ENCODE measurements at places on chromosomes 1 and 21. TPM values are rescaled to one million over a fixed set of nuclear protein-coding genes. Genes with fewer than 3 reads are reported as not detected.

LAD1 gene
- total RNA-seq: 0.20 TPM

SLC6A17 gene
- total RNA-seq: 1.9 TPM

GBP6 gene
- not detected for total RNA-seq

TARDBP gene
- 119 TPM for total RNA-seq

ZMYND12 gene
- 1.1 TPM for total RNA-seq

CLEC20A gene
- total RNA-seq: 0.36 TPM

MYOM3 gene
- total RNA-seq: 0.27 TPM

LCE3E gene
- total RNA-seq: not detected

MFSD2A gene
- 2.4 TPM for total RNA-seq

PADI2 gene
- 1.3 TPM for total RNA-seq

SEMA6C gene
- total RNA-seq: 6.3 TPM

MTFR1L gene
- 69.7 TPM for total RNA-seq

CNKSR1 gene
- not detected for total RNA-seq

KRTAP21-2 gene
- not detected for total RNA-seq

ADAMTSL4 gene
- total RNA-seq: 7.1 TPM

CLCA1 gene
- not detected for total RNA-seq

S100B gene
- 0.62 TPM for total RNA-seq

CHI3L1 gene
- total RNA-seq: not detected

CFHR1 gene
- not detected for total RNA-seq

GFI1 gene
- 0.15 TPM for total RNA-seq

MROH9 gene
- not detected for total RNA-seq

ZNF648 gene
- 0.35 TPM for total RNA-seq

RIIAD1 gene
- total RNA-seq: 0.96 TPM

SLC45A3 gene
- 0.26 TPM for total RNA-seq

HCRTR1 gene
- total RNA-seq: 0.46 TPM

CTBS gene
- total RNA-seq: 15.4 TPM

PRAMEF10 gene
- total RNA-seq: not detected

SLC1A7 gene
- 2.0 TPM for total RNA-seq

CKS1B gene
- 88.2 TPM for total RNA-seq

ERMAP gene
- 4.8 TPM for total RNA-seq

RAP1A gene
- total RNA-seq: 23.6 TPM

GBP5 gene
- total RNA-seq: 0.63 TPM

ODR4 gene
- 23.5 TPM for total RNA-seq

OR2AK2 gene
- not detected for total RNA-seq

ITGB2 gene
- 0.86 TPM for total RNA-seq
